ENCODE measurements at places on chromosomes 6 and 20.

- DNase-seq: peak; percentile 18
These were observed 28.8 kb upstream of the CFAP206 start for GRCh38 chr6:87378947-87379346.

DNA sequence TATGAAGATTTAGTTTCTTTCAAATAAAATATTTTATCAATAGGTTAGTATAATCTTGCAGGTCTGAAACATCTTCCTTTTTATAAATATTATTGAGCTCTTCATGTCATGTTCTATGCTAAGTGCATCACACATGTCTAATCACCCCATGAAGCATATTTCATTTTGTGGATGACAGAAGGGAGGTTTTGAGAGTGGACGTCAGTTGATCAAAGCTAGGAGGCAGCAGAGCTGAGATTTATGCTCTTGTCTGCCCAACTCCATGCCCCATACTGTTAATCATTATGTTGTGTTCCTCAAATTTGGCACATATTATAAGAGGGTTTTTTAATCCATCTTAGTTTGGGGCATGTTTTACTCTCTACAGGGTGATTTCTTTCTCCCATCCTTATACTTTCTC, 22.7 kb downstream of the DSE start:
- peak; percentile 38 for DNase-seq

DNA sequence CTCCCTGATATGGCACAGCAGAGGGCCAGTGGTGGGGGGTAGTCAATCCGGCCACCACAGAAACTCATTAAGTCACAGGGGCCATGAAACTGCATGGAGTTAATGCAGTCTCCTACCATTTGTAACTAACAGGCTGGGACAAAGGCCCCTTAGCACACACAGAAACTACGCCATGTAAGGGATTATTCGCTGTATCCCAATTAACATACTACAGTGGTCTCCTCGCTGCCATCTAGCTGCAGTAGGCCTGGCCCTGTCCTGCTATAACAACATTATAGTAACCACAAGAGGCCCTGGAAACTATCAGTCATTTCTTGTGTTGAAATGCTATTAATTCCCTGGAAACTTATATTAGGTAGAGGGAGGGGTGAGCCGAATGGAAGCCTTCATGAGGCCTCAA, 72.3 kb upstream of the CCN2 start:
- no peak for DNase-seq

DNA sequence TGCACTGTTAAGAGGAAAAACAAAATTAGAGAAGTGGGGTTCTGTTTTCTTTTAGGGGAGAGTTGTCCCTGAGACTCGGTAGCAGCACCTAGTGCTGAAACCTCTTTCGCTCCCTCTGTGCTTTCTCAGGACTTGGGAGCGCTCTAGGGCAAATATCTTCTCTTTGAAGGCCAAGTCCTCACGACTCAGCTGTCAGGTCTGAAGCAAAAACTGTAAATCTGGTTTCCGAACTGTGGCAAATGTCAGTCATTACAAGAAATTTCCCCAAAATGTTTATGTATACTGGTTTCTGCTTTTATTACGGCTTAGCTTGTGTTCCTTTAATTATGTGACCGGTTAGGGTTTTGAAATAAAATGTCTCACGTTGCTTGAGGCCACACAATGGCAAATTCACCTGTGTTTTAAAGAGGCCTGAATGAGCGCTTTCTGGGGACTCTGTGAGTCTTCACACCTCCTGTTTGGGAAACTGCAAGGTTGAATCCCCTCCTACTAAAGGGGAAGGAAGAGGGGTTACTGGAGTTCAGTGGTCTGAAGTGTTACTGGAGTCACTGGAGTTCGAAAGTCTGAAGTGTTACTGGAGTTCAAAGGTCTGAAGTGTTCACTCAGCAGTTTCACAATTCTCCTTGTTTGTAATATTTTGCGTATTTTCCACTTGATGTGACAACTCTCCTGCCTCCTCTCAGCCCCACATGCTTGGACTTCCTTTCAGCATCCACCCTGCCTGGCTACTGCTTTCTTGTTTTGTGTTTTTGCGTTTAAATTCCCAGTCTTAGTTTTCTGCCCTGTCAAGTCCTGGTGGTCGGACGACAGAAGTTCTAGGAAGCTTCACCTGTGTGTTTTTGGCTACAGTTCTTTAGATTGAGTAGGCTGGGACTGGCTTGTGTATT, 1.6 kb downstream of the SMPDL3A start:
- no peak for DNase-seq

GRCh38 chr20:757506-757905, 10.8 kb downstream of the SLC52A3 start:
- DNase-seq: no peak

GRCh38 chr6:75337835-75338580, 53.4 kb upstream of the TMEM30A start:
- peak; percentile 60 for DNase-seq

DNA sequence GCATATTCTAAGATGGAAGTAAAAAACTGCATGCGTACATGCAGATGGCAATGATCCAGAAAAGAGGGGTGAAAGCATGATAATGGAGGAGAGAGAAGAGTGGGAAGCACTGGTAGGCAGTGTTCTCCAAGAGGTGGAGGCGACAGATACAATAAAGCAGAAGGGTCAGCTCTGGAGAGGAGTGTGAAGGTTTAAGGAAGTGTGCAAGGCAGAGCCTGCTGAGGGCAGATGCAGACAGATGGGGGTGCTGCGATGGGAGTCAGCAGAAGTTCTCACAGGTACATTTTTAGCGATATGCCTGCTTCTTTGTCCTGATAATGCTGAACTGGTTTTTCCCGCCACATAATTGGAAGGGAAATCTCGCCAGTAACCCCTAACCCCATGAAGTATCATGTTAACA, 81.1 kb upstream of the C6orf118 start:
- DNase-seq: no peak

GRCh38 chr20:61567204-61567603, 315.1 kb downstream of the CDH4 start:
- DNase-seq: no peak

GRCh38 chr6:6901205-6901719, 206.5 kb upstream of the RREB1 start:
- no peak for DNase-seq

- no peak for DNase-seq
These were observed 11.7 kb upstream of the HCK start for GRCh38 chr20:32040142-32040953.

DNA sequence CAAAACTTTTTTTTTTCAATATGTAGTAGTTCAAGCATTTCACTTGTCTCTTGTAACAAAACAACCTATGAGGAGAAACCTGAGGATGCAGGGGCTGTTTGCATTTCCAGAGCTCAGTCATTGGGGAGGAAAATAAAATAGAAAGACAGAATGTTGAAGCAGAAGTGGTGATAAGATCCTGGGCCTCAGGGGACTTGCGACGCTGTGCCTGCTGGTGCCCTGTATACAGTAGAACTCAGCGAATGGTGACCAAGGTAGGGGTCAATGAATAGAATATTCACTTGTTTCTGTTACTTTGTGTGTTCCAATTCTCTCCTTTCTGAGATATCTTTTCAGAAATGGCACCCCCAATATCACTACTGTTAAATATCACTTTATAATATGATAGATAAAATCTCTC, 271.6 kb downstream of the FARS2 start:
- DNase-seq: no peak

DNA sequence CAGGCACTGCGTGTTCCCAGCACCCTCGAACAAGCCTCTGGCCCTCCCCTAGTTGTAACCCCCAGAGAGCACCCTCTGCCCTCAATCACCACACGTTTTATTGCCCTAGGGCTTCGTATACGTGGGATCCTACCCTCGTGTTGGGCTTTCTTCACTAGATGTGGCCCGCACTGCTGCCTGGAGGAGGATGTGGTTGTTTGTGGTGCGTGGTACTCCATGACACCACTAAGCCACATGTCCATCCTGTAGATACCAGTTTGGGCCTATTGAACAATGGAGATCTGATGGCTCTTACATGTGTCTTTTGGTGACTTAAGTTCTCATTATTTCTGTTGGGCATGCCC, 17.0 kb downstream of the SLC2A4RG start:
- DNase-seq: no peak

GRCh38 chr6:114342086-114342825, 567 bp downstream of the HS3ST5 start:
- no peak for DNase-seq

DNA sequence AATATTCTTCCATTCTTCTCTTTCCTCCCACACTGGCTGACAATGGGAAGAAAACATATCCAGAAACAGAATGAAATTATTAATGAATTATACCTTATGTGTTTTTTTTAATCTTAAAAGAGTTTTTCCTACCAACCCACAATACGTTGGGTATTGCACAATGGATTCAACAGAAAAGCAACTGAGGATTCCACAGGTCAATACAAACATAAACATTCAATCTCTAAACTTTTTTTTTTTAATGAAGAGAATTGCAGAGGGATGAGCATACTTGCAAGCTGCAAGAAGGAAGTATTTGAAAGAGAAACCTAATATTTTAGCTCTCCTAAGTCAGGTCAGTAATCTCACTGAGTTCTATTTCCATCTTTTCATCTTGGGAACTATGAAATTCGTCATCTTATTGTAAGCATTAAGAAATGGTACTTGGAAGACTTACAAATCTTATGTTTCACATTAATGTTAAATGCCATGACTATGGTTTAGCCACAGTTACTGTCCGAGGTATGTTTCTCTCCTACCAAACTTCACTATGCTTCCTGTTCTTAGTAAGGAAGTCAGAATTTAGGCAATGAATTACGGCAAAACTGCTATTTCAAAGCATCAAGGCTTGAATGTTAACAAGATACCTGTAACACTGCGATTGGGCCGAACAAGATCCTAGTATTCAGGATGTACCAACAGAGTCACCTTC, 100.8 kb downstream of the HIVEP2 start:
- DNase-seq: peak; percentile 71

DNA sequence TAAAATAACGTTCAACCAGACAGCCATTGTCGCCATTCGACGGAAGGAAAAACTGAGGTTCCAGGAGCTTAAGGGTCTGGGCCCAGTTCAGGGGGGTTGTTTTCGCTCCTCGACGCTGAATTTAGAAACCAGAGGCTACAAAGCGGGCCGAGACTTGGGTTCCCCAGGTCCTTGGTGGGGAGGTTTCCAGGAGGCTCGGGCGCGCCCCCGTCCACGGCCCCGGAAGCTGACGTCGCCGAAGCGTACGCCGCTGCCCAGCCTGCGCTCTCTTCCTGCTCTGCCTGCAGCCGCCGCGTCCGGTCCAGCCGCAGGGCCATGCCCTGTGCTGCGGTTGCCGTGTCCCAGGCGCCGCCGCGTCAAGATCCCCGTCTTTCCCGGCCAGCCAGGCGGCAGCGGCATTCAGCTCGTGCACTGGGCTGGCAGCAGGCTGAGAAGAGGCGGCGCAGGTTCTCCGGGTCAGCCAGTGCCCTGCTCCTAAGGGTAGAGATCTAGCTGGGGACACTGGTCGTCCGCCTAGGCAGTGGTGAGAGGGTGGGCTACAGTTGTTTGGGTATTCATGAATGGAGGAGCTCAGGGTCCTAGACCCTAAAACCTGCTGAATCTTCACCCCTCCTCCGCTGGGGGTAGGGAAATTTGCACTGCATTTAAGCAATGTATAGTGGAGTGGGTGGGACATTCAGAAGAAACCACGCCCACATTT, 901 bp upstream of the TRIM26 start:
- peak; percentile 75 for DNase-seq

DNA sequence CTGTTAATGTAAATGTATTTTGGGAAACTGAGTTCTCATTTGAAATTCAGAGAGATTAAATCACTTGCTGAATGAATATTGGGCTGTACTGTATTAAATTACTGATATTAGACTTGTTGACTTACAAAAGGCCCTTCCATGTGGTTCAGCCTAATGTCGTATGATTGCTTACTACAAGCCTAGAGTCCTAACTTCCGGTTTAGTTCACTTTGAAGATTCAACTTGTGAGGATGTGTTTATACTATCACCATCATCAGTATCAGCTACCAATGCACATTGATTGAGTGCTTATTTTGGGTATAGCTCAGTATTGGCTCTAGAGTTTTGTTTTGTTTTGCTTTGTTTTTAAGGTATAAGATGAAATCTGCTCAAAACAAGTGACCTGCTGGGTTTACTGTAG, 48.3 kb downstream of the FAM217A start:
- DNase-seq: no peak

DNA sequence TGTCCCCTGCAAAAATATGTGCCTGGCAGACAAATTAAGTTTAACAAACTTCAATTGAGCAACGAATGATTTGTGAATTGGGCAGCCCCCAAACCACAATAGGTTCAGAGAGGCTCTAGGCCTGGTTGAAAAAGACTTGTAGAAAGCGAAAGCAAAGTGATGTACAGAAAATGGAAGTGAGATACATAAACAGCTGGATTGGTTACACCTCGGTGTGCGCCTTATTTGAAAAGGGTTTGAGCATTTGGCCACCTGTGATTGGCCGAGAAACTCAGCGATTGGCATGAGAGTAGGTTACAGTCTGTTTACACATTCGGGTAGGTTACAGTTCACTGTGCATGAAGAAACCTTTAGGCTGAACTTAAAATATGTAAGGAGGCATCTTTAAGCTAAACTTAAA, 136.9 kb downstream of the CD83 start:
- DNase-seq: no peak

- DNase-seq: no peak
These were observed 535.1 kb downstream of the BCKDHB start for GRCh38 chr6:80641591-80641990.

GRCh38 chr6:41840326-41840725, 52.8 kb downstream of the TOMM6 start:
- DNase-seq: no peak

All from cardiac fibroblast (primary cell).